Activated CD4-positive, alpha-beta T cell treated with anti-CD3 and anti-CD28 coated beads, Interleukin-2, amount 10 ng/mL, durations not matched to agents 24 days and 14 days (primary cell): ENCODE measurements at places on chromosomes 11 and 22.

GRCh38 chr11:130904380-130904779 lies 11.9 kb downstream of the SNX19 start:
- DNase-seq, result no peak

- DNase-seq, result no peak
Measured at GRCh38 chr11:123729602-123730001, 11.9 kb downstream of the ZNF202 start.

DNA sequence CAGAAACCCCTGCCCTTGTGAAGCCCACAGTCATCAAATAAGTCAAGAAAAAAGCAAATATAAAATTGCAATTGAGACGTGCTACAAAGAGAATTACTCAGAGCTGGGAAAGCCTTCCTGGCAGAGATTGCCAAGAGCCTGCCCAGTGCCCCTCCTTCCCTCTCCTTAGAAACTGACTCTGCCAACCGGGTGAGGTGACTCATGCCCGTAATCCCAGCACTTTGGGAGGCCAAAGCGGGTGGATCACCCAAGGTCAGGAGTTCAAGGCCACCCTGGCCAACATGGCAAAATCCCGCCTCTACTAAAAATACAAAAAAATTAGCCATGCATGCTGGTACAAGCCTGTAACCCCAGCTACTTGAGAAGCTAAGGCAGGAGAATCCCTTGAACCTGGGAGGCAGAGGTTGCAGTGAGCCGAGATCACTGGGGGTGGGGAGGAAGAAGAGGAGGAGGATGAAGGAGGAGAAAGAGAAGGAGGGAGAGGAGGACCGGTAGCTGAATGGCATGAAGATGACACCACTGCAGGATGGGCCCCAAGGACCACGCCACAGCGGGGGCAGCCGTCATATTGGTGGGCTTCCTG lies 76.1 kb upstream of the RTL6 start:
- no peak for DNase-seq

DNA sequence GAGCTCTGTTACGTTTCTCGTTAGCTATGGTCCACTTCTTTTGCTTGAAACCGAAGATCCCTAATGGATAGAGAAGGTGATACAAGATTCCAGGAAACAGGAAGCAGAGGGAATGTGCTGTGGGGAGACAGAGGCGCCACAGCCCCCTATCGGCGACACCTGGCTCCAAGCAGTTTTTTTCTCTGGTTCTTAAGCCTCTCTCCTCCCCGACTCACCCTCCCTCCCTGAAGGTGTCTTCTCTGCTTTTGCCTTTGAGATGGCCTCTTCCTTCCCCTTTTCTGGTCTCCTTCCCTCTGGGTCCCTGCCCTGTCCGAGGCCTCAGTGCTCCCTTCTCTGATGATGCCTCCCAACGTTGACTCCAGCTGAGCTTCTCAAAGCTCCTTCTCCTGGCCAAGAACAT lies 14.2 kb upstream of the APOBEC3A start:
- DNase-seq, result no peak

DNA sequence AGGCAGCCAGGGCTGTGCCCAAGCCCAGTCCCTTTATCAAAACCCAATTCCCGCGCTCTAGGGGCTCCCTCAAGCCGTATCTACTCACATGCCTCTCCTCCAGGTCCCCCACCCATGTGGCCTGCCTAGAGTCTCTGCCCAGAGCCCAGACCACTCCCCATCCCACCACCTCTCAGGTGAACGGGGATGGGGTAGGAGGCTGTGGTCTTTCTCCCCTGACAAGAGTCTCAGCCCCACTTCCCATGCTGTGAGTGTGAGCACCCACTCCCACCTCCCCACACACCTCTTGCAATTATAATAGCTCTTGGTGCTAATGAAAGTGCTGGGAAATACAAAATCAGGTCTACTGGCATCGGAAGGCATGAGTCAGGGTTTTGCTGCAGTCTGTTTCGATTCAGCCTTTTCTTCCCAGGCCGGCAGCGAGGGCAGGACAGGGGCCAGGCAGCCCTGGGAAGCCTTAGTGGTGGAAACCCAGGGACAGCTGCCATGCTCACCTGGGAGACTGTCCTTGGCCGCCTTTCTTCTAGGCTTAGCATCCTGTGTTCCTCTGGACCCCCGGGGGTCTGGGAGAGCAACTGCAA lies 16.7 kb upstream of the TMPRSS4 start:
- no peak for DNase-seq

- no peak for DNase-seq
Measured at GRCh38 chr11:119513131-119513805, 90.3 kb upstream of the THY1 start.

DNA sequence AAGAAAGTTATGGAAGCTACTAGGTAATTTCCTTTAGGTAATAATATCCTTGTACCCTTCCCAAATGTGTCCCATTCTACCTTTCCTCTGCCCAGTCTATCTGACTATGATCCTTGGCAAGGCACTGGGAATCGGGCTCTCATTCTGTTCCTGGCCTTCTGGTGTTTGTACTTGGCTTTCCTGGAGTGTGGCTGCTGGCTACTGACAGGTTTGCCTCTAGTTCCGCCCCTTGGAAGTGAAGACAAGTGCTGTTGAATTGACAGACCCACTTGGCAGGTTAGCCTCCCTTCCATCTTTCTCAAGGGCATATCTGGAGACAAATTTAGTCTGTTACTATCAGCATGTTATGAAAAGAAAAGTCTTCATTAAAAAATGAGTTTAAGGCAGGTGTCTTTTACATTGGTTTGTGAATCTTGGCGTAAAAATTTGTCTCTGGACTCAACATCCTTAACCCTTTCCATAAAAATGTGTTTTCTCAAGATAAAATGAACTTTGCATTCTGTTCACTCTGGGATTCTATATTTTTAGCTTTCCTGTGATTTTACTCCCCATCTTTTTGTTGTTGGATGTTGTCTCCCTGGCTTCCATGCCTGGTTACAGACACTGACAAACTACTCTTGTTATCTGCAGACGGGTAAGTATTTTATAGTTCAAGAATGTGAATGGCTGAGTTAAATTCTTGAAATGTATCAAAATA lies 287.4 kb upstream of the PDGFD start:
- DNase-seq, result no peak

DNA sequence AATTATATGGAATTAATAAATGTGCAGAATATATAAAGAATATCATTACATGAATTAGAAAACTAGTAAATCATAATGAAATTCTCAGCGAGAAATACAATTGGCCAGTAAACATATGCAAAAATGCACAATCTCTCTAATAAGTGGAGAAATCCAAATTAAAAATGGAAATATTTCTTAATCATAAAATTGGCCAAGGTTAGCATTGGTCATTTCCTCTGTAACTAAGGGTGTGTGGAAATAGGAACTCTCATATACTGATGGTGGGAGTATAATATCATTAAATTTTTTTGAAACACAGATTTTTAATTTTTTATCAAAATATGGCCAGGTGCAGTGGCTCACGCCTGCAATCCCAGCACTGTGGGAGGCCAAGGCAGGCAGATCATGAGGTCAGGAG lies 7.6 kb upstream of the ZNF74 start:
- no peak for DNase-seq

DNA sequence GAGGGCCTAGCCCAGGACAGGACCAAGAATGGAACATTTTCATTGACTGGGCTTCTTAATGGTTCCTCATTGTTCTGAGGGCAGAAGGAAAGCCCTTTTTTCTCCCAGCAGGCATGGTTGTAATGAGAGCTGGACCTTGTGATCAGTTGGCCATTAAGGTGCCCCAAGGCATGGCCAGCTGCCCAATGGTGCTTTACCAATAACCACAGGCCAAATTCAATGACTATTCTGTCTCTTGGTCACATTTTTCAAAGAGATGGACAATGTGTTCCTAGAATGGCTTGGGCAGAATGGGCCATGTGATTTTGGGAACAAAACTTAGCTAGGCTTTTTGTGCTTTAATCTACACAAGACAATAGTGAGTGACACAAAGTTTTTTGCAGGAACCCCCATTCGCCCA lies 7.3 kb downstream of the NAV2 start:
- no peak for DNase-seq

GRCh38 chr11:32436751-32437494 lies 1.6 kb upstream of the WT1 start:
- DNase-seq, result no peak

DNA sequence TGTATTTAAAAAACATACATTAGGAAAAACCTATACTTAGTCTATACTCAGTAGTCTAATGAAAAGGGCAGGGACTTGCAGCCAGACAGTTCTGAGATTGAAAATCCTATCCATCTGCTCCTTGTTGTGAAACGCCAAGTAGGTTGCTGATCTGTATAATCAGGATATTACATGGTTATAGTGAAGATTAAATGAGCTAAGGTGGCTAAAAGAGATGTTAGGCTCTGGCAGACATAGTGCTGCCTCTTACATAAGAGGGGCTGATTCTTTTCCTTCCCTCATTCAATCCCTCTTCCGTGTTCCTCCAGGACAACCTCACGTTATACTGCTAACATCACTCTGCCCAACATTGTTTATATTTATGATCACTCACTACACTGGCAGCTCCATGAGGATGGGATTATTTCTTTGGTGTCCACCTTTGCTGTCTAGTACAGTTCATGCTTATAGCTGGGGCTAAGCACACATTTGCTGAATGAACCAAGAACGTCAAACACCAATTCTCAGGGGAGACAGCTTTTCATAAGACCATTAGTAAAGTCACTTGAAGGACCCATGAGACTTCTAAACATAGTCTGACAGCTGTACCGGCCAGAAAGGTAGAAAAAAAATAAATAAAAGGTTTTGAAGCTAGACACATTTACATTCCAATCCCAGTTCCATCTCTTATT lies 46.3 kb downstream of the GAB2 start:
- no peak for DNase-seq

GRCh38 chr22:28017859-28018258 lies 98.8 kb upstream of the PITPNB start:
- DNase-seq, result no peak

DNA sequence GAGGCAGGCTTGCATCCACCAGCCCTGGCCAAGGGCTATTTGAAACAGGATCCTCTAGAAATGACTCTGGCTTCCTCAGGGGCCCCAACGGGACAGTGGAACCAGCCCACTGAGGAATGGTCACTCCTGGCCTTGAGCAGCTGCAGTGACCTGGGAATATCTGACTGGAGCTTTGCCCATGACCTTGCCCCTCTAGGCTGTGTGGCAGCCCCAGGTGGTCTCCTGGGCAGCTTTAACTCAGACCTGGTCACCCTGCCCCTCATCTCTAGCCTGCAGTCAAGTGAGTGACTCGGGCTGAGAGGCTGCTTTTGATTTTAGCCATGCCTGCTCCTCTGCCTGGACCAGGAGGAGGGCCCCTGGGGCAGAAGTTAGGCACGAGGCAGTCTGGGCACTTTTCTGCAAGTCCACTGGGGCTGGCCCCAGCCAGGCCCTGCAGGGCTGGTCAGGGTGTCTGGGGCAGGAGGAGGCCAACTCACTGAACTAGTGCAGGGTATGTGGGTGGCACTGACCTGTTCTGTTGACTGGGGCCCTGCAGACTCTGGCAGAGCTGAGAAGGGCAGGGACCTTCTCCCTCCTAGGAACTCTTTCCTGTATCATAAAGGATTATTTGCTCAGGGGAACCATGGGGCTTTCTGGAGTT lies 13.3 kb downstream of the IL10RA start:
- DNase-seq, result peak; percentile 66

DNA sequence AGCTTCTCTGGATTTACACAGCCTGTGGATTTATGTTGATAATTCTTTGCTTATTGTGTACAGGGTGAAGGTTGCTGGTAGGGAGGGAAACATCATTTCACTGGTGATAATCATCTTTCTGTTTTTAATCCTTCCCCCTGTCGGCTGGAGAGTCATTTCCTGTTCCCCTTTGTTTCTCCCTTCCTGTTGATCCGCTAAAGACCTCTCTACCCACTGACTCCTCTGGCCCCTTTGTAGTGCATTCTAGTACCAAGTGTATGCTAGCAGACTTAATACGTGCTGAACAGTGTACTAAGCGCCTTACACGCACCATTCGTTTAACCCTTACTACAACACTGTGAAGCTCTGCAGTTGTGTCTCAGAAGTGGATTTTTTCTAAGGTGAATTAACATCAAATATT lies 19.0 kb upstream of the OR9Q1 start:
- DNase-seq, result no peak

DNA sequence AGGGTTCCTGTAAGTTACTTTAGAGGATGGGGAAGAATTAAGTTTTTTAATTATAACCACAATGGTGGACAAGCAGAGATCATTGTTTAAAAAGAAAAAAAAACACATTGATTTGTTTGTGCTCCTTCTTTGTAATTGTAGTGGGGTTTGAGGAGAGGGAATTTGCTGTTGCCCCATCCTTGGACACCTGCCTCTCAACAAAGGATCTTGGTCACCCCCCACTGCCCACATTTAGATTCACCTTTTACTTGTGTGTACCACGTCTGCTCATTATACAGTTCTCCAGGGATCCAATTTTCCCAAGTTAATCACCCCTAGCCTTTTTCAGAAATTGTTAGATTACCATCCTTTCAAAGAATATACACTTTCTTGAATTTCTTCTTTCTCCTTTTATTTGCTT lies 53.0 kb downstream of the DNAJC24 start:
- DNase-seq, result no peak

- no peak for DNase-seq
Measured at GRCh38 chr22:48772286-48772907, 1055.3 kb downstream of the BRD1 start.

GRCh38 chr11:96279018-96279895 lies 63.7 kb downstream of the MAML2 start:
- no peak for DNase-seq

DNA sequence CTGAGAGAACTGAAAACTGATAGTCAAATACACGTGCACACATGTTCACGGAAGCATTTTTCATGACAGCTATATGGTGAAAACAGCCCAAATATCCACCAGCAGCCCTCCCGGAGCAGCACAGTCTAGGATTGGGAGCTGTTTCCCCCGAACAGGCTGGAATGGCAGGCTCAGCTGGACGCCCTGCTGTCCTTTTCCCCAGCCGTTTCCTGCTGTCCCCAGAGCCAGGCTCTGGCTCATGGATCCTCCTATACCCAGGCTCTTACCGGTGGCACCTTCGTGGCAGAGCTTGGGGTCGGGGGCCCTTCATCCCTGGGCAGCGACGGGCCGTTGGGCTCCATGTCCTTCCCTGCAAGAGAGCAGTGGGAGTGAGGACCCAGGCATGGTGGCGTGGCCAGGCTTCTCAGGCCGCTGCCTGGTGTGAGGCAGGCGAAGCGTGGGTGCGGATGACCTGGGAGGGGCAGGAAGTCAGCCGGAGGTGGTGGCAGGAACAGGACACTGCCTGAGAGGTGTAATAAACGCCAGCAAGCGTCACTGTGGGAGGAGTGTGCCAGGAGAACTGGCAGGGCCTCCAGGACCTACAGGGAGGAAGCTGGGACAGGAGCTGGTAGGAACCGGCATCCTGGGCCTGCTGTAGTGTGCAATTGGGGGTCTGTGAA lies 38.8 kb downstream of the OSBPL5 start:
- no peak for DNase-seq

DNA sequence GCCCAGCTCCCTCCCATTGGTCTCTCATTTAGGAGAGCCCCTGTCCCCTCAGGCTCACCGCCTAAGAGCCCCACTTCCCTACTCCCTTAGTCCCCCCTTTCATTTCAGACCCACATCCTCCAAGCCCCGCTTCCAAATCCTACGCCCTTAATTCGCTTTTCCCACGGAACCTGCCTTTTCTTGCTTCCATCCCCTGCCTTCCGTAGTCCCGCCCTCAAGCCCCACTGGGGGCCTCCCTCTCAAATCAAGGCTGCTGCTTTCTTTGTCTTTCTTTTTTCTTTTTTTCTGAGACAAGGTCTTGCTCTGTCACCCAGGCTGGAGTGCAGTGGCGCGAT lies 396 bp downstream of the CCDC157 start:
- no peak for DNase-seq
